ENCODE measurements at places on chromosomes 4 and X.

DNA sequence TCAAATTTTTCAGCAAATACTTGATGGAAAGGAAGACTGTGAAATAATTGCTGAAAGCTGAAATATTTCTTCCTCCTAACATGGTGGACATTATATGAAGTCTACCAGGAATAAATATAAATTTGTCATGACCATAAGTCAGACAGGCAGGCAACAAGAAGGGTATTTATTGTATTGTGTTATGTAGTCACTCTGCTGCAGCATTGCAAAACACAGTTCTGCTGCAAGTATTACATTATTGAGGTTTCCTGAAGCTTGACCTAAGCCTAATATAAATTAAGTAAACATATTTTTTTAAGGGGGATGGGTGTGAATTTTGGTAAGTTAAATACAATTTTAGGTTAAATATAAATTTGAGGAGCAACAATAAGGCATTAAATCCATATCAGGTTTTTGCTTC is 60.2 kb upstream of the MAOA start:
- DNase-seq: peak; percentile 83

DNA sequence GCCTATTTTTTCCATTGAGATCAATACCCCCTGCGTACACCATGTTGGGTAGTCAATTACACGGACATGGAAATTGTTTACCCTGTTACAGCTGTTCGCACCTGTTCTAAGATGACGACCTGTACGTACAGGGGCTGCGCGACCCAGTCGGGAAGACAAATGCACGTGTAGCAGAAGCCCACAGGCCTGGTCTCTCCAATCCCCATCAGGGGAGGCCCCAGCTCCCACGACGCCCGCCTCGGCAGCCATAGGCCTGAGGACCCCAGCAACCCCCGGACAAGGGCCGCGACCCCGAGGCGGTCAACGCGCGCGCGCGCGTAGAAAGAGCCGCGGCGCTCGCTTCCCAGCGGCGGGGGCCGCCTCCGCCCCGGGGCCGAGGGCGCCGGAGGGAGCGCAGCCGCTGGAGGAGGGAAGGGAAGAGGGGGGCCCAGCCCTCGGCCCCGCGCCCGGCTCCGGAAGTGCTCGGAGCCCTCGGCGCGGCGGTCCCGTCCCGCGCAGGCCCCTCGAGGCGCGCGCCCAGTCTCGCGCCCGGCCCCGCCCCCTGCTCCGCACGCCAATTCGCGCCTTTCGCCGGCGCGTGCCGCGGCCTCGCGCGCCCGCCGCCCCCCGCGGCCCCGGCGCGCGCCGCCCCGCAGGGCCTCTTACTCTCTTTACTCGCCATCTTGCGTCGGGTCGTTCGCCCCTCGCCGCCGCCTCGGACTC is 618 bp downstream of the RBBP7 start:
- no peak for DNase-seq

- DNase-seq: no peak
Observed at GRCh38 chrX:21974011-21974385, 33.5 kb downstream of the SMS start.

- DNase-seq: peak; percentile 90
Observed at GRCh38 chr4:182189103-182189878, 53.9 kb upstream of the TENM3 start.

DNA sequence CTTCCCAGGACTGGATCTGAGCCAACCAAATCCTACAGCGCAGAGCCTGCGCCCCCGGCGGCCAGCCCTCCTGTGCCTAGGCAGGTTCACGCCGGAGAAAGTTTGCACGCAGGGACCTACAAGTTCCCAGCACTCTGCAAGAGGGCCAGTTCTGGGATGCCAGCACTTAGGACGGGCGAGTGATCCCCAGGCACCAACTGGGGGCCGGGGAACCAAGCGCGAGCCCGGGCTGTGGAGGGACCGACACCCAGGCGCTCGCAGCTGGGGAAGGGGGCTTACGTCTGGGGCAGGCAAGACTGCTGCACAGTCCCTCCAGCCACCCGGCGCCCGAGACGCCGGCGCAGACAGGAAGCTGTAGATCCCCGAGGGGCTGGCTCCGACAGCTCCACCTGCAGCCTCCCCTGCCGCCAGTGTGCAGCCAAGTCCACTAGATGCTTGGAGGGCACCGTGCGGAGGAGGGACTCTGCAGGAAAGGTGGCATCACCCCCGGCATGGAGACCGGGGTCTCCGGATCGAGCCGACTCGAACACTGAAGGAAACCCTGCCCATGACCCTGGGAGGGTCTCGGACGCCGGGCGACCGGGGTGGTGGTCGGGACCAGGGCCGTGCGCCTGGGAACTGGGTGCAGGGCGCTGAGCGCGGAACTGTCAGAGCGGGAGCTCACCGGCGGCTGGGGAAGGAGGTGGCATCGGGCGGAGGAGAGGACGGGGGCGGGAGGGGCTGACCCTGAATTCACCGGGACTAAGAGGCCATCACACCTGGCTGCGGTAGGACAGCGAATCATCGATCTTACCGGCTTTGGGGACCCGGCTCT is 566 bp downstream of the CORIN start:
- DNase-seq: peak; percentile 39

- peak; percentile 99 for DNase-seq
Observed at GRCh38 chr4:184384056-184384809, 90.1 kb downstream of the IRF2 start.
